ENCODE measurements at places on chromosomes 1 and 21. TPM values are rescaled to one million over a fixed set of nuclear protein-coding genes. Genes with fewer than 3 reads are reported as not detected.

Gene UCK2
- 84.2 TPM for total RNA-seq

Gene RUNX3
- 8.6 TPM for total RNA-seq

Gene TMEM51
- 1.7 TPM for total RNA-seq

Gene OR6N1
- total RNA-seq, result not detected

Gene PRAMEF9
- not detected for total RNA-seq

Gene PCSK9
- total RNA-seq, result 38.9 TPM

Gene S100A5
- not detected for total RNA-seq

Gene NFASC
- total RNA-seq, result 0.24 TPM

Gene TPR
- 137 TPM for total RNA-seq

DNA sequence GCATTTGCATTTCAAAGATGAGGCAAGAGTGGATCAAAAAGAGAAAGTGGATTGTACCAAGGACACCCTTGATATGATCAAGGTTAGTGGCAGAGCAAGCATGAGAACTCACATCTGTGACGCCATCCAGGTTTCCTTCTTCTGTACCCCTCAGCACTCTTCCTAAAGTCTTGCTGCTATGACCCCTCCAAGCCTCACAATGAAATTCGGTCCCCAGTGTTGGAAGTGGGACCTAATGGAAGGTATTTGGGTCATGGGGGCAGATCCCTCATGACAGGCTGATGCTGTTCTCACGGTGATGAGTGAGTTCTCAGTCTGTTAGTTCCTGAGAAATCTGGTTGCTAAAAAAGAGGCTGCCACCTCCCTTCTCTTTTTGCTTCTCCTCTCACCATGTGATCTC, 86.4 kb downstream of the PGM1 start:
- no peak for DNase-seq

DNA sequence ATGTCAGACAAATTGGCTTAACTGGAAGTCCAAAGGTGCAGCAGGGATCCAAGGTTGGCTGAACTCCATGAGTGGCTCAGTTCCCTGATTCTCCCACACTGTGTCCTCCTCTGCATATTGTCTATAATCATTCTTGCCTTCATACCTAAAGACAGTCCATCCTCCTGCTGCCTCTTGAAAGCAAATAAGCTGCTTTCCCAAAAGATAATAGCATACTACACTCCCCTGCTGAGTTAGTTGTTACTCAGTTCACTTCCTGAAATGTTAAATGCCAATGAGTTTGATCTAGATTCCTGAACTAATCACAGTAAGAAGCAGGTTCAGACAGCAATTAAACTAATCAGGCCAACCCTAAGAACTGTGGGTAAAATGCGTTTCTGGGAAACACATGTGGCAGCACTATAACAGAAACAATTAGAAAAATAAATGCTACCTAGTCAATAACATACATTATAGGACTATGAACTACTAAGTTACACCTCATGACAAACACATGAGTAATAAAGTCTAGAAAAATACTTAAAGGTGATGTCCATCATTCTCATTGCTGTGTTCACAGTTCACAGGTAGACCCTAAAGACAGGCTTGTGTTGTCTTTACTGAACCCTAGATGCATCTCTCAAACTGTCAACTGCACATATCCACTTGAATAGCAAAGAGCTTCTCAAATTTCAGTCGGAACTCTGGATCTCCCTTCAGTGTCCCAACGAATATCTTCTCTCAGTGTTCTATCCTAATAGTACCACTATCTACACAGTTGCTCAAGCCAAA, 50.8 kb upstream of the BOLA1 start:
- DNase-seq, result peak; percentile 52

GRCh38 chr1:158145173-158145719, 35.4 kb upstream of the CD1D start:
- DNase-seq, result no peak

- DNase-seq, result no peak
These were observed 47.1 kb downstream of the PTGS2 start for GRCh38 chr1:186633116-186633515.

DNA sequence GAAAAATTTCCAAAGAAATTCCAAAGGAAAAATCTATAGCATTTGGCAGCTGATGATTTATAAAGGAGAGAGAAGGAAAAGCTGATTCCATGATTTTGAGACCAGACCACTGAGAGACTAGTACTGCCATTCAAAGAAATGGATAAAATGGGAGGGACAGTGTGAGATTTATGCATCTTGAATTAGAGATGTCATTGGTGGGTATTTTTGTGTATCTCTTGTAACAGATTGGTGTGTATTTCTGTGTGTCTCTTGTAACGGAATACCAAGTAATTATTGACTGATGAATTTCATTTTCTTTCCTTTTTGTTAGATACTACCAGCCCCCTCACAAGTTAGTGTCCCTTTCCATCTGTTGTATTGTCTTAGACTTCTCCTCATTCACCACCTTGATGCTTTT, 102.2 kb downstream of the OLFML2B start:
- no peak for DNase-seq

- DNase-seq, result no peak
These were observed 264.5 kb downstream of the MRPL39 start for GRCh38 chr21:25342816-25343215.

DNA sequence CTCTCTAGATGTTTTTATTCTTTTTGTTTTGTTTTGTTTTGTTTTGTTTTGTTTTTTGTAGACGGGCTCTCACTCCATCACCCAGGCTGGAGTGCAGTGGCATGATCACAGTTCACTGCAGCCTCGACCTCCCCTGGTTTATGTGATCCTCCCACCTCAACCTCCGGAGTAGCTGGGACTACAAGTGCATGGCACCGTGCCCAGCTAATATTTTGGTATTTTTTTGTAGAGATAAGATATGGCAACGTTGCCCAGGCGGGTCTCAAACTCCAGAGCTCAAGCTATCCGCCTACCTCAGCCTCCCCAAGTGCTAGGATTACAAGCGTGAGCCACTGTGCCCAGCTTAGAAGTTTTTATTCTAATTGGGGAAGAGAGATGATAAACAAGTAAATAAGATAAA, 13.3 kb upstream of the TP53BP2 start:
- DNase-seq, result no peak

GRCh38 chr1:174550296-174550695, 102.5 kb downstream of the GPR52 start:
- no peak for DNase-seq

DNA sequence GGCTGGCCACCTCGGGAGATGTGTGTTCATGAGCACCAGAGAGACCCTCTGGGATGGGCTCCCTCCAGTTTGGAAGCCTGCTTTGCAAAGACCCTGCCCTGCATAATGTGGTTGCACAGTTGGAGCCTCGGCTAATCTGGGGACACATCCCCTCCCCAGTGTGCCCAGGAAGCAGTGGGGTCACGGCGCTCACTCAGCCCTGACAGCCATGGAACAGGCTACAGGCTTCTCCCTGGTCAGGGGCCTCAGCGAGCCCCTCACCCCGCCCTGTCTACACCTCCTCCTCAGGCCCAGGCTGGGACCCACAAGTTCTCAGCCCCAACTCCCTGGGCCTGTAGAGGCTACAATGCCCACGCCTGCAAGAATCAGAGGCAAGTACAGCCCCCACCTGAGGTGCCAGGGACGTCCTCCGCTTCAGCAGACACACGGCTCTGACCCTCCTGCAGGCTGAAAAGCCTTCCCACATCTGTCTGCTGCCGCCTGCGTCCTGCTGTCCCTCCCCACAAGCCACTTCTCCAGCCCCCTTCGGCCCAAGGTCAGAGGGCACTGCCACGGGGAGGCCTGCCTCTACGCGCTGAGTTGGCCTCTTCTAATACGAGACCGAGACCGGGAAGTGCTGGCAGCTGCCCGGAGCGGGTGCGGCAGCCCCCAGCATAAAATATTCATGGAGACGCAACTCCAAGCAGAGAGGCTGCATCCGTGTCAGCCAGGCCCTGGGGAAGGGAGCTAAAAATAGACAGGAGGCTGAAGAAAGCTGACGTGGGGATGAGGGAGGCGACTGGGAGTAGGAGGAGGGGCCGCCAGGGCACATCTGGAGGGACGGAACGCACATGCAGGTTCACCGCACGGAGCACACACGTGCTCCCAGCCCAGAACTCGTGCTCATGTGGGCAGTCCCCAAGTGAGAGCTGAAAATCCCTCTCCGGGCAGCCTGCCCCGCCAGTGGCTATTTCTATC, 15.2 kb upstream of the GPR153 start:
- peak; percentile 61 for DNase-seq

DNA sequence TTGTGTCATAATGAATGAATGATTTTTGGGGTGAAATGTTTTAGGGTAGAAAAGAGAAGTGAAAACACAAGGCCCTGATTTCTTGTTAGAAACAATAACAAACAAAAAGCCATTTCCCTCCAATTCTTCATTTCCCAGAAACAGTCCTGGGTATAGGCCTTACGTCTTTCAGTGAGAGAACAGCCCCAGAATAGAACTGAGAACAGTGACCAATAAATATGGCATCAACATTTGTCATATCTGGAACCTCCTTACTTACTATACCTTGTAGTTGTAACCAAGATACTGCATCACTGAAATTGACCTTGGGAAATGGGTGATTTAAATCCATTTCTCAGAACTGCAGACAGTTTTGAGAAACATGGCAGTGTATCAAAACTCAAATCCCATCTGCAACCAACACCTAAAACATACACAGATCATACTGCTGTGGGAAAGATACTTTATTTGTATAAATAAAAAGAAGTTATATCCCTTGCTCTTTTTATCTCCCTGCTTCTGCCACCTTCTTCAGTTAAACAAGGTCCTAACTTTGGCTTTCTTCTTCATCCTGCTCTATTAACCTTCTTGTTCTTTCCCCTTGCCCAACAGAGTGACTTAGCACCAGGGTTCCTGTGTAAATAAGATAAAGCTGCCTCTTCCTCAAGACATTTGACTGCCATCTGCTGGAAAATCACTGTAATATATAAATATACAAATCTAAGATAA, 19.5 kb downstream of the XKR8 start:
- DNase-seq, result peak; percentile 73

GRCh38 chr1:55385402-55386018, 170.3 kb upstream of the USP24 start:
- DNase-seq, result no peak

DNA sequence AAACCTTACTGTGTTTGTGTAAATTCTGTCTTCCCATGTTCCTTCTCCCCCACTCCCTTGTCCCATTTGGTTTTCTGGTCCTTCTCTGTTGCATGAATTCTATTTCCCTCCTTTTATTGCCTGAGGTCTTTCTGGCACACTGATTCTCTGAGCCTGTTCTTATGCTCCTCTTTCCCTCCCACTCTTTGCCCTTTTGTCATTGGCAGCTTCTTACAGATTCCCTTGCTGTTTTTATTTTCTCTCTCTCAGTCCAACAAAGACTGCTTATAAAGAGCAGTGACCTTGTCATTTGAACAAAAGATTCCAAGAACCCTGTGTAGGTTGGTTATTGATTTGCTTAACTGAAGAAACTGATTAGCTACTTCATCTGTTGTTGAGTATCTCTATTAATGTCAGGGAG, 49.7 kb downstream of the GPR52 start:
- DNase-seq, result no peak

- no peak for DNase-seq
These were observed 167.5 kb downstream of the CLIC6 start for GRCh38 chr21:34836103-34836932.

- no peak for DNase-seq
These were observed 2.5 kb upstream of the CD160 start for GRCh38 chr1:145716641-145717345.

DNA sequence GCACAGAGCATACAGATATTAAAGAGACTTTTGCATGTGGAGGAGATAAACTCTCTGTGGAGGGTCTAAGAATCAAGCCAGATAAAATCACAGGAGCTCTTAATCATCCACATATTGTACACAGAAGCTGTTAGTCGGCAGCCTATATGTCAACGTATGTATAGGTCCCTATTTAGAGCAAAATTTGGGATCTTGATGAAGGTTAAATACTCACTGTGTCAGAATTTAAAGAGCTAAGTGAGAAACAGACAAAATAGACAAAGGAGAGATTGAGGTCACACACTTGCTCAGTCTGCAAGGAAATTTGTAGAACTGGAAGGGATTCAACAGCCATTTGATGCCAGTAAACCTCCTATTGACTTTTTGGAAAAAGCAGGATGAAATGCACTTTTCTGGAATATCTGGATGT, 4.1 kb upstream of the IRF2BP2 start:
- DNase-seq, result no peak

DNA sequence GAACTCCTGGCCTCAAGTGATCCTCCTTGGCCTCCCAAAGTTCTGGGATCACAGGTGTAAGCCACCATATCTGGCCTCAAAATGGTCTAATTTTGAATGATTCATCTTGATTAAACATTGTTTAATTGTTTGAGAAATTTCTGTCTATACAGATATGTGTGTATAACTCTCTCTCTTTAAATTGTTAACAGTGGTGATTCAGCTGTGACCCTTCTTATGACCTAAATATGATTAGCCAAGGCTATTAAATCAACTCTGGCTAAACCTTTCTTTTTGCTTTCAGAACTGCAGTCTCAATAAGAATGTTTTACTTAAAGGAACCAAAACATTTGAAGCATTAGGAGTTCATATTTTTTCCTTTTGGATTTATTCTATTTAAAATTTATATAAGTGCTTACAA, 19.2 kb upstream of the B3GALT5 start:
- no peak for DNase-seq

GRCh38 chr1:190908691-190909090, 431.0 kb upstream of the BRINP3 start:
- no peak for DNase-seq

DNA sequence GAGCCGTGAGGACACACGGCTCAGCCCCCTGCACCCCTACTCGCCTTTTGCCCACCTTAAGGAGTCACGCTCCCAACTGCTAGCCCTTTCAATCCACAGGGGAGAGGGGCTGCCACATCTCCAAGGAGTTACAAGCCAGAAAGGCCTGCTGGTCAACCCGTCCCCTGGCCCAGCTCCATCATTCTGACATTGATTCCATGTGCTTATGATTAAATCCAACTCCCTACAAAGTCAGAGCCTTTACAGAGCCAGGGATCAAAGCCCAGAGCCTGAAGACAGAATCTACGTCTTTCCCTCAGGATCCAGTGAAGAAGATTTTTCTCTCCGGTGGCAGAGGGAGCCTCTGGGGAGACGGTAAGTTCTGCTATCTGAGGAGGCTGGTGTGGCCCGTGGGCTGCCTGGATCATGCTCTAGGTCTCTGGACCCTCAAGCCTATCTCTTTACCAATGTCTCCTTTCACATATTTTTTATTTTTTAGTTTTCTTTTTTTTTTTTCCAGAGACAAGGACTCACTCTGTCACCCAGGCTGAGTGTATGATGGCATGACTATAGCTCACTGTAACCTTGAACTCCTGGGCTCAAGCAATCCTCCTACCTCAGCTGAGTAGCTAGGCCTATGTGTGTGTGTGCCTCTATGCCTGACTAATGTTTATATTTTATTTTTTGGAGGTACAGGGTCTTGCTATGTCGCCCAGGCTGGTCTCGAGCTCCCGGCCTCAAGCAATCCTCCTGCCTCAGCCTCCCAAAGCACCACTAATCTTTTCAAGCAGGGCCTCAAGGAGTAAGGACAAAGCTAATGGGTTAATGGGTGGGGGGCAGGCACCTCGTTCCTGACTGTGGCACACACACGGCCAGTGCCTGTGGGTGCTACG, 61.3 kb downstream of the SLC66A1 start:
- DNase-seq, result no peak

- DNase-seq, result peak; percentile 55
These were observed 11.8 kb downstream of the KANK4 start for GRCh38 chr1:62307446-62307845.

All from A673 (cell line).